ENCODE measurements at places on chromosomes 1 and 21.

DNA sequence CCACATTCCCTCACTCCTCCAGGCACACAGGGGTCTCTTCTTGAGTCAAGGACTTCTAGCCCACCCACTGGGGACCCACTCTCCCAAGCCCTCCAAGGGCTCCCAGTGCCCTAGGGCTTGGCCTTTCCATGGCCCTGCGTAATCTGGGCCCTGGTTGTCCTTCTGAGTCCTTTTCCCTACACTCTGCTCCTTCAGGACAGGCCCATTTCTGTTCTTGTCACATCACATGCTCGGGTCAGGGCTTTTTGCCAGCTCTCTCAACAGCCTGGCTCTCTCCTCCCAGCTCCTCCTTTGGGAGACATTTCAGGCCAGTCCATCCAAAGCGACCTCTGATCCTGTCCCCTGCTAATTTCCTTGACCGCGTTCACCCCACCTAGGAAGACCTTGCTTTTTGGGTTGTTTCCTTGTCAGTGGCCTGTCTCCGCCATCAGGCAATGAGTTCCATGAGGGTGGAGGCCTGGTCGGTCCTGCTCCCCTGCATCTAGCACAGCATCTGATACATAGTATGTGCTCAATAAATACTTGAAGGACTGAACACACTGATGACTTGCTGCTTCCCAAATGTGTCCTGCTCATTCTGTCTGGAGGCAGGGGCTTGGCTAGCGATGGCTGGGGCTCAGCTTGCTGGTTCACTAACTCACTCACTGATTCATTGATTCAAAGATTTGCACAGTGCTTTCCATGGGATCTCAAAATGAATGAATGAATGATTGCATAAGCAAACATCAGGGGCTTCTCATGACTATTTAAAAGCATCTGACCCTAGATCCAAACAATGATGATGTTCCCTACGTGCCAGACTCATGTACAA, 44.8 kb downstream of the DHRS3 start:
- DNase-seq = no peak

DNA sequence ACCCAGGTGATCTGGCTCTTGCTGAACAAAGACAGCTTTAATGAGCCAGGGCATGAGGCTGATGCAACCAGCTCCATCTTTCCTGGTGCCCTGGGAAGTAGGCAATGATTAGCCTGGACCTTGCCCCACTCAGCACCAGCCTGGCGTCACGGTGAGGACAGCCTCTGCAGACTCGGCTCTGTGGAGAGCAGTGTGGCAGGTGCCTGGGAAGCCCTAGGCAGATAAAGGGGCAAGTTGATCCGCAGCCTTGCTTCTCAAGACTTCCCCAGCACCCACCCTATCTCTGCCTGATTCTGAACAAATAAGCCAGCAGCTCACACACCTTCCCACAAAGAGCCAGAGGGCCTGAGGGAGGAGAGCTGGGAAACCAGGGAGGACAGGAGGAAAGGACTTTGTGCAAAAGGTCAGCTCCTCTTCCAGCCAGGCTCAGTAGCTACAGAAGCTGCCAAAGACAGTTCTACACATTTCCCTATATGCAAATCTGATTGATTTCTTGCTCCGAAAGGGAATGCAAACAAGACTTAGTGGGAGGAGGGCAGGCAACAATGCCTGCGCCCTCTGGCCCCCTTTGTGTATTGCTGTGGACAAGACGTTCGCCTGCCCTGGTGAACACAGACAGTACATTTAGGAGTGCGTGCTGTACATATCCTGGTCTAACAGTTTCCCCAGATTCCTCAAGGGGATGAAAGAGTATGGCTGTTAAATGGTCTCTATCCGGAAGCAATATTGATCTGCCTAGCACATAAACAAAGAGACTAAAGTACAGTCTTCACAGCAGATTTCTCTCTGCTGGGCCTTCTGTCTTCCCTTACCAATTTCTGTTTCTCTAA, 63.8 kb downstream of the BCAR3 start:
- no peak for DNase-seq

DNA sequence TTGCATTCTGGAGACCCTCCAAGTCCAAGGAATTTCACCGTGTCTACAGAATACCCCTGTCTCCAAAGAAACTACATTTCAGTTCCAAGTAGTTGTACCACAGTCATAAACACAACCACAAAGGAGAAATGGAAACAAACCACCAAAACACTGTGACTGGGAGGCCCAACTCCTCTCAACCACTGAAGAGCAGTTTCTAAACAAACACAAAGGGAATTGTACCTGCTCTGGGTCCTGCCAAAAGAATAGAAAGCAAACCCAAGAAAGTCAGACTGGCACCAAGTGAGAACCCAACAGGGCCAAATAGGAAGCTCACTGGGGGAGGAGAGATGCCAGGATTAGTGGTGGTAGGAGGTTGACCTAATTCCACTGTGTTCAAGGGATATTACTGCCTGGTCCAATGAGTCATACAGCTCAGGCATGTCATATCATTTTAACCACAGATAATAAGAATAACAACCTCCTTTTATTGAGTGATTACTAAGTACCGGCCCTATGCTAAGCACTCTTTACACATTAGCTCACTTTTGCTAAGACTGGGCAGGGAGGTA, 123.9 kb upstream of the PPP2R5A start:
- no peak for DNase-seq

GRCh38 chr21:39663742-39664492, 51.2 kb downstream of the B3GALT5 start:
- no peak for DNase-seq

DNA sequence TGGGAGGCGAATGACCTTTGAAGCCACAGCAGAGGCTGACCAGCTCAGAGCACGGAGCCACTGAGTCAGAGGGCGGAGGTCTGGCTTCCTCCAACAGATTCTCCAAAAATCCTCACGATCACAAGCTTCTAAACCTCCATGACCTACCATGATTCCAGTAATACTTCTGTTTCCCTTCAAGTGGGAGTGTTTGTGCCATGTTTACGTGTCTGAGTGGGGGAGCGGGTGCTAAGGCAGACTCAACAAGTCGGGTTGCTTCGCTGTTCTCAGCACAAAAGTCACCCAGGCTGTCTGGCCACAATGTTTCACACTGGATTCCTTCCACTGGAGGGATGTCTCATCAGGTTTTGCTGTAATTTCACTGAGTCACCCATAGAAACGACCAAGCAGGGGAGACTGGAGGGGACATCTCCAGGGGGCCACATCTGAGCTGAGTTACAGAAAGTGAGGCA, 86.2 kb downstream of the SLC66A1 start:
- no peak for DNase-seq

- no peak for DNase-seq
Observed at GRCh38 chr21:39046236-39046916, 136.9 kb downstream of the PSMG1 start.

DNA sequence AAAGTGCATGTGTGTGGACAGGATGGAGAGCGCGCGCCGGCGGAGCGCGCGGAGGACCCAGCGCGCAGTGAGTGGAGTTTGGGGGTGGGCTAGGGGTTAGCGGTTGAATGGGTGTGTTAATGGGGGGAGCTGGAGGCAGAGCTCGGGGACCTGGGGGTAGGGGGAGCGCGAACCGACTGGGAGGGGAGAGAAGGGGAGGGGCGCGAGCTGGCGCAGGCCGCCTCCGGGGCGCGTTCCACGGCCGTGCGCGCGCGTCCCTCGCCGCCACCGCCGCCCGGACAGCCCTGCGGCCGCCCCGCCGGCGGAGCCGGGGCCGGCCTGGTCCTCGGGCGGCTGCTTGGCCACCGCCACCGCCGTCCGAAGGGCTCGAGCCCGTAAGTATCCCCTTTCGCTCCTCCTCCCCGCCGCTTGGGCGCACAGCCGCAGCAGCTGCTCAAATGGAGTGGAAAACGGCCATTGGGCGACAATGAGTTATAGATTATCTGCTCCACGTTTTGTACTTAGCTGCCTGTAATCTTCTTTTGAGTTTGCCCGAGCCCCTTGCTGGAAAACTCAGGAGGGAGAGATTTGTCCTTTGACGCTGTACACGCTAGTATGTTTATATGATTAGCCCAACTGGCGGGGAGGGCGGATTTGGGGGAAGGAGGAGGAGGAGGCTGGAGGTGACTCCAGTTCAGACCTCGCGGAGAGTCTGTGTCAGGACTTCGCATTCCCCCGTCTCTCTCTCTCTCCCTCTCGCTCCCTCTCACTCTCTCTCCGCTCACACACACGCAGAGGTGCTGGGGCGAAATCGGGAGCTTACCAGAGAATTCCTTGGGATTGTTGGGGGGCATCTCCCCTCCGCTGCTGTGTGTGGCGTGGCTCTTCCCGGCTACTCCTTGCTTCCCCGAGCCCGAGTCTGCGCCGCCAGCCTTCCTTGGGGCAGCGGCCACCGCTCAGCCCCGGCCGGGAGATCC, at the start of gene ADGRL2:
ADGRL2 (plus strand) TSS at position 240 of the 956 bp plus-strand sequence. CDS start 36,051 bp downstream, outside the sequence.
- DNase-seq = no peak

DNA sequence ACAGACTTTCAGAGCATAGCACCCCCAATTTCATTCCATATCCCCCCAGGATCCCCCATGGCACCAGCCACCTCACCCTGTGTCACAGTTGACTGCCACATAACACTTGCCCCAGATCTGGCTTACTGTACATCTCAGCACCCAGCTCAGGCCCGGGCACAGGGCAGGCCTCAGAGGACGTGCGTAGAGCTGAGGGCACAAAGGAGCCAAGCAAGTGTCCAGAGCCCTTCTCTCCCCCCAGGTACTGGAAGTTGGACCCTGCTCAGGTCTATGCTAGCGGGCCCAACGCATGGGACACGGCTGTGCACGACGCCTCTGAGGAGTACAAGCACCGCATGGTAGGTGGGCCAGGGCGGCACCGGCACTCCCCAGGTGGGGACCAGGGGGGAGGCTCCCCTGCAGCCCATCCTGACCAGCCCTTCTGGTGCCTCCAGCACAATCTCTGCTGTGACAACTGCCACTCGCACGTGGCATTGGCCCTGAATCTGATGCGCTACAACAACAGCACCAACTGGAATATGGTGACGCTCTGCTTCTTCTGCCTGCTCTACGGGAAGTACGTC, 8.0 kb upstream of the SYTL1 start:
- DNase-seq = no peak

- DNase-seq = no peak
Observed at GRCh38 chr1:113021430-113022085, 51.4 kb upstream of the LRIG2 start.

GRCh38 chr1:244628789-244629188, 24.1 kb upstream of the DESI2 start:
- no peak for DNase-seq

GRCh38 chr1:201013031-201013485, 10.5 kb downstream of the KIF21B start:
- DNase-seq = peak; percentile 63

All from CD4-positive, alpha-beta T cell treated with Interleukin-4 for 1 hour (primary cell).